ENCODE measurements at places on chromosomes 4 and X. TPM values are rescaled to one million over a fixed set of nuclear protein-coding genes. Genes with fewer than 3 reads are reported as not detected.

Gene GLOD5
- total RNA-seq, result not detected

Gene MUC7
- total RNA-seq, result not detected

Gene SRPX2
- total RNA-seq, result not detected

Gene HMGN5
- 2.3 TPM for total RNA-seq

Gene ZNF275
- 20.7 TPM for total RNA-seq

All from T-helper 2 cell treated with Interferon-gamma antibody and Interleukin-4, amounts not matched to agents 100 ng/mL and 5 ng/mL, for 36 hours (primary cell).